Naive thymus-derived CD8-positive, alpha-beta T cell (primary cell): ENCODE measurements at places on chromosomes 16 and 17.

DNA sequence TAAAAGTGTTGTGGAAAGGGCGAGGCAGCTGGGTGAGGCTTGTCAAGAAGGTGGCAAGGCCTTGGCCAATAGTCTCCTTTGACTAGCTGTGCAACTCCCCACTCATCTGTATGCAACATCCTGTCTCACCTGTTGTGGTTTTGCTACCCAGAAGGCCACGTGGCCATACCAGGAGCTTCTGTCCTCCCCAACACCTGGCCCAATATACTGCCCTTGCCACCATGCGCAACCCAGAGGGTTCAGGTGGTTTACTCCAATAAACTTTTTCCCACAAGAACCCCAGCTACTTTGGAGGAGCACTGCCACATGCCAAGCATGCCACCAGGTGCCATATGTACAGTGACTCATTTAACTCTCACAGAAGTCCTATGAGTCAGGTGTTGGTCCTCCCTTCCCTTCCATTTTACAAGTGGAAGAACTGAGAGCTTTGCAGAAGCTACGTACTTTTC is 10.2 kb downstream of the MYO19 start:
- no peak for DNase-seq

- DNase-seq = no peak
These were observed 41.0 kb downstream of the TADA2A start for GRCh38 chr17:37447641-37448040.

GRCh38 chr17:27756467-27757371 is 43.6 kb downstream of the NOS2 start:
- no peak for DNase-seq

- peak; percentile 48 for DNase-seq
These were observed 15.2 kb upstream of the SSTR5 start for GRCh38 chr16:1057252-1057932.

DNA sequence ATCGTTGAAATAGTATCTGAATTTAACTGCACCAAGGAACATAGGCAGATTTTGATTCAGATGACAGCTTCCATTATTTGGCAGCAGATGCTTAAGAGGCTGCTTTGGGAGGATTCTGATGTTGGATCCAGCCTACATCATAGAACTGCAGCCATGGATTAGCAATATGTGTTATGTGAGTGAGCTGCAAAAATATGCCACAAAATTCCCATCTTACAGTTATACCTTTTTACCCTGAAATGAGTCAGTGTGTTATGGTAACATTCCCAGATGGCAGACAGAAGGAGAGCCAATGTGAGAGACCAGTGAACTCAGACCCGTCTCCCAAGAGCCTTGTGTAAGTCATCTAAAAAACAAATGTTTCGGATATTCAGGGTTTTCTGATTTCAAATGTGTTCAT is 206.1 kb downstream of the CDH13 start:
- no peak for DNase-seq

GRCh38 chr17:49575679-49576087 is at the start of gene NXPH3:
TSS of gene NXPH3 (plus strand) at chr17:49575871. CDS start at chr17:49576220, 349 bp downstream.
- DNase-seq = peak; percentile 43

GRCh38 chr16:87412371-87412995 is 20.3 kb downstream of the MAP1LC3B start:
- no peak for DNase-seq

- no peak for DNase-seq
These were observed 77.2 kb downstream of the C17orf67 start for GRCh38 chr17:56756536-56756935.

DNA sequence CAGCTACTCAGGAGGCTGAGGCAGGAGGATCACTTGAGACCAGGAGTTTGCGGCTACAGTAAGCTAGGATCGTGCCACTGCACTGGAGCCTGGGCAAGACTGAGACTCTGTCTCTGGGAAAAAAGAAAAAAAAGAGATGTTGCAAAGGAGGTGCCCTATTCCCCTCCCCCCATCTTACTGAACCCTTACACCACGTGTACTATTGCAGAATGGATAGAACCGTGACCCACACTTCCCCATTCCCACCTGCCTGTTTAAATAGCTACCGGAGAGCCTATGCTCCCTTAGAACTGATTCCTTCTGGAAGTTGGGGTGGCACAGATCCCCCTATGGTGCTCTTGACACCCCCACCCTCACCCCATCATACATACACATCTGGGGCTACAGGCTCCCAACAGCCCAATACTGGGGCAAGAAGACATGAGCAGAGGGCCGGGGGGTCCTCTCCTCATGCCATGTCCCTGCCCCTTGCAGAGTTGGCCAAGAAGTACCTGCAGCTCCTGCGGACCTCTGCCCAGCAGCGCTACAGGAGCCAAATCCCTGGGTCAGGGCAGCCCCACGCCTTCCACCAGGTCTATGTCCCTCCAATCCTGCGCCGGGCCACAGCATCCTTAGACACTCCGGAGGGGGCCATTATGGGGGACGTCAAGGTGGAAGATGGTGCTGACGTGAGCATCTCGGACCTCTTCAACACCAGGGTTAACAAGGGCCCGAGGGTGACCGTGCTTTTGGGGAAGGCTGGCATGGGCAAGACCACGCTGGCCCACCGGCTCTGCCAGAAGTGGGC is 35.7 kb downstream of the NLRC5 start:
- no peak for DNase-seq
